ENCODE measurements at places on chromosomes 11 and 22.

GRCh38 chr11:119584193-119585042 is 144.6 kb downstream of the NECTIN1 start:
- no peak for DNase-seq

GRCh38 chr11:128906185-128907050 is 15.3 kb downstream of the KCNJ5 start:
- DNase-seq = no peak

DNA sequence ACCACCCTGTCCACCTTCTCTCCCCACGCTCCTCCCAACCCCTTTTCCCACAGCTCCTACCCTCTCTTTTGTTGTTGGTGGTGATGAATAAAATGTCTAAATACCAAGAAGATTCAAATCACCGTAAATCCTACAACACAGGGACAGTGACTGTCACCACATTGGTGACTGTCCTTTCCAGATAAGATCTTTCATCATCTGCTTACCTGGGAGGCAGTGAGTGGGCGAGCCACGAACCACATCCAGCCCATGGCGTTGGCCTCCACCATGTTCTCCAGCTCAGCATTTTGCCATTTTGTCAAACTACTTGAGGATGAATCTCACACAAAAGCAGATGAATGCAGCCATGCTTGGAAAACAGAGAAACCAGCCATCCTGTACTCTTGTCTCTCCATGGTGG is 6.7 kb upstream of the CYTH4 start:
- no peak for DNase-seq

- peak; percentile 89 for DNase-seq
Observed at GRCh38 chr22:27668828-27669797, 132.4 kb downstream of the MN1 start.

DNA sequence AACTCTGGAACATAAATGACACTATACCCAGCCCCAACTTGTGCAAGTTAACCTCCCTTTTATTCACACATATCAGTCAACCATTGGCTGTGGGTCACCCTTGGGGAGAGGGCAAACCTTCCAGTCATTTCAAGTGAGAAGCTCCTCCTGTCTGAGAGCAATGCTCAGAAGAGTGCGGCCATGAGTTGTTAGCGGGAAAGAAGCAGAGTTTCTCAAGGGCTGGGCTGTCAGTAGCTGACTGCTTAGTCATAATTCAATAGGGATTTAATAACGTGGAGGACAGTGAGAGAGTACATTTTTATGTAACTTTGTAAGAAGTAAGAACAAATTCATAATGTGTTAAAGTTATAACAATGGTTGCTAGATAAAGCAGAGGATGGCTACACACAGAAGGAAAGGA is 5.1 kb downstream of the PATE2 start:
- DNase-seq = no peak

DNA sequence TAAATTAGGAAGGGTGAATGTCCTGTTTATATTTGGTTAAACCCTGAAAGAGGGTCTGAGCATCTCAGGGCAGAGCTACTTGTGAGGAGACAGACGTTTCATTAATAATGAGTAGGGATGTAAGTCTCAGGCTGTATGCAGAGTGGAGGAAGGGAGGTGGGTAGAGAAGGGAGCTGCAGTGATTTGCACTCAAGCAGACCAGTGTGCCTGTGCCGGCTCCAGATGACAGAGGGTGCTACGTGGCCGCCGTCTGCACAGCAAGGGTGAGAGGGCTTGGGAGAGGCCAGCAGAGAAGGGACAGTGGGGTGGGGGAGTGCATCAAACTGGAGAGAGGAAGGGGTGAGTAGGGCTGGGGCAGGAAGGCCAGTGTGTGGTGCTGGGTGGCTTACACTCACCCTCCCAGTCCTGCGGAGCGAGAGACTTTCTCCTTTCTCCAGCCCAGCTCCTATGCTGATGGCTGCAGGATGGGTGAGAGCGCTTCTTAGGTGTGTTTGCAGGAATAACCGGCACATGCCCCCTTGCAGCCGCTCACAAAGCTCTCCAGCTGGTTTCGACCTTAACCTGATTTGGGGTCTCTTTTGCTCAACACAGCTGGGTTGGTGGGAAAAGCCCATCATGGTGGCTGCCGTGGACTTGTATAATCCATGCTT is 130.6 kb downstream of the ST3GAL4 start:
- DNase-seq = no peak

GRCh38 chr11:5639953-5640352 is 15.2 kb downstream of the TRIM34 start:
- no peak for DNase-seq

- DNase-seq = no peak
Observed at GRCh38 chr11:88179971-88180629, 4.9 kb upstream of the RAB38 start.

- DNase-seq = no peak
Observed at GRCh38 chr11:62411524-62411923, 7.3 kb upstream of the SCGB1A1 start.

DNA sequence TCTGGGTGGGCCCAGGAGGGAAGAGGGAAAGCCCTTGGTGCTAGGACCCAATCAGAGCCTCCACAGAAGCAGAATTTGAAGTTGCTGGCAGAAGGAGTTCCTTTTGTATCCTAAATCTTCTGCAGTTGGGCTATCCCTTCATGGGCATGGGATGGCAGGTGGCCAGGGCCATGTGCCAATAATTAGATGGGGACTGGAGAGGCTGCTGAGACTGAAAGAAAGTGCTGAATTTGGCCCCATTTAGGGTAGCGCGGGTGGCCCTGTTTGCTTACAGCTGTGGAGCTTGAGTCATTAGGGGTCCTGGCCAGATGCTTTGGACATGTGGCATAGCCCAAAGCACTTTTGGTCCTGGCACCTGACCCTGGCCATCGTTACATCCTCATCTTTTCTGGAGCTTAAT is 27.1 kb downstream of the PARVA start:
- DNase-seq = no peak

DNA sequence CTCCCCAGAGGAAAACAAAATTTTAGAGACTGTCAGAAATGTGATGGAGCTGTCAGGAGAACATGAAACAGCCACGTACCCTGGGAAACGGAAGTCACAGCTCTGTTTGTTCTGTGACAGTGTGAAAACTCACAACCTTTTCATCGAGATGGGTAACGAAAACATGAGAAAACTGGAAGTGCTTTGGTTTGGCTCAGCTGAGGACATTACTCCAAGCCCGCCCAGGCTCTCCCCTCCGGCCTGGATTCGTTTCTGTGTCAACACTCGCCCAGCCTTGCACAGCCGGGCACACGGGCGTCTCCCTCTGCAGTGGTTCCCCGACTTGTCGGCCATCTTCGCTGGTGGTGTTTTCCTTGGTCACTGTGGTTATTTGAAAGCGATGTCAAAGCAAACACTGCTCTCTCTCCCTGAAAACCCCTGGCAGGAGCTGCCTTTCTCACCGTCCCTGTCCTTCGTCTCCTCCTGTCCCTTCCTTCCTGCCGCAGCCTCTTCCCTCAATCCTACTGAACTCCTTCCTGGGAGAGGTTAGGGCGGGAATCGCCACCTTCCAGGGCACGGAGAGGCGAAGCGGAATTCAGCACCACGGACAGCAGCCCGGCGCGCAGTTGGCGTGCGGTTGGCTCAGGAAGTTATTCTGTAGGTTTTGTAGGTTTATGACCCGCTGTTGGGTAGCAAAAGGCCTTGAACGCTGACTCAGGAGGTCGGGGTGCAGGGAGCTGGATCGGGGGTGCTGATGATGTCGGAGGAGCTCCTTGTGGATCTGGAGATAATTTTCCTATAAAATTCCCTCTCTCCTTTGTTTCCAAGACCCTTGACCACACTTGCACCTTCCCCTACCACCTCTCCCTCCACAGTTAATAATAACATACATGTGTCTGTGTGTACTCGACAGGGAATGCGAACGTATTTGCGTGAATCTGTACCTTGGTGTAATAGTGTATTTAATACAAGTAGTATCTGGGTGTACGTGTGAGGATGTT is 13.1 kb upstream of the RPS19BP1 start:
- DNase-seq = no peak

GRCh38 chr22:38240734-38241252 is 32.0 kb downstream of the TMEM184B start:
- no peak for DNase-seq

DNA sequence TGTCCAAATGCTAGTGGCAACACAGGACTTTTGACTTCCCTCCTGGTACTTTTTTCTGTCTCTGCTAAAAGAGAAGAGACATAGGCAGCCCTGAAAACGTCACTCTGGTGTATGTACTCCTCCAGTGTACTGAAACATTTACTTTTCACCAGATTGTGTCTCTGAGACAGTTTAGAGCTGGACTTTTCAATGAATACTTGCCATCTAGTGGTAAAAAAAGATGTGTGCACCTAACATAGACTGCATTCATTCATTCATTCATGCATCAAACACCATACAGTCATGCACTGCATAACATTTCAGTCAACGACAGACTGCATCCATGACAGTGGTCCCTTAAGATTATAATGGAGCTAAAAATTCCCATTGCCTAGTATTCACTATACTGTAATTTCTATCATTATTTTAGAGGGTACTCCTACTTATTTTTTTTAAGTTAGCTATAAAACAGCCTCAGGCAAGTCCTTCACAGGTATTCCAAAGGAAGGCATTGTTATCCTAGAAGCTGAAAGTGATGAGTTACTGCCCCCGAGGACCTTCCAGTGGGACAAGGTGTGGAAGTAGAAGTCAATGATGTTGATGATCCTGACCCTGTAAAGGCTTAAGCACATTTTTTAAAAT is 186.2 kb downstream of the SPON1 start:
- DNase-seq = no peak

DNA sequence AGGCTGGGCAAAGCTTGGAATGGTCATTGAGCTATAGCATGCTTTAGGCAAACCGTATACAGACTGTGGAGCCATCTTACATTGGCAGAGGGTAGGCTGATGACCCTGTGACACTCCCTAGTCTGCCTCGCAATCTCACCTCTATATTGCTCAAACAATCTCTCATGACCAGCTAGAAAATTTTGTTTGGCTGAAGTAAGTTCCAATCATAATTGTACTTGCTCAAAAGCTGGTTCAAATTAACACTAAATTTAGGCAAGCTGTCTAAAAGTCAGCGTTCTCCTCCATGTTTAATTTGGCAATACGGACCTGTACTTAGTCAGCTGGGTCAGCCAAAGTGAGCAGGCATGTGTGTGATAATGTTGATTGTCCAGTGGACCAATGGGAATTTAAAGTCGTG is 133.0 kb downstream of the SWAP70 start:
- no peak for DNase-seq

- DNase-seq = no peak
Observed at GRCh38 chr11:67429038-67429668, 859 bp downstream of the RPS6KB2 start.

- no peak for DNase-seq
Observed at GRCh38 chr22:22460635-22461034, 47.9 kb downstream of the ZNF280B start.

DNA sequence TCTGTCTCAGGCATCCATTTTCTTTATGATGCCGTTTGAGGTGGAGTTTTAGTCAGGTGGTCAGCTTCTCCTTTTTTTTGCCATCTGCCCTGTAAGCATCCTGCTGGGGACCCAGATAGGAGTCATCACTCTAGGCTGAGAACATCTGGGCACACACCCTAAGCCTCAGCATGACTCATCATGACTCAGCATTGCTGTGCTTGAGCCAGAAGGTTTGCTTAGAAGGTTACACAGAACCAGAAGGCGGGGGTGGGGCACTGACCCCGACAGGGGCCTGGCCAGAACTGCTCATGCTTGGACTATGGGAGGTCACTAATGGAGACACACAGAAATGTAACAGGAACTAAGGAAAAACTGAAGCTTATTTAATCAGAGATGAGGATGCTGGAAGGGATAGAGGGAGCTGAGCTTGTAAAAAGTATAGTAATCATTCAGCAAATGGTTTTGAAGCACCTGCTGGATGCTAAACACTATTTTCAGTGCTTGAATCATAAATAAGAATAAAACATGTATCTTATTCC is 10.9 kb upstream of the HBE1 start:
- peak; percentile 88 for DNase-seq

DNA sequence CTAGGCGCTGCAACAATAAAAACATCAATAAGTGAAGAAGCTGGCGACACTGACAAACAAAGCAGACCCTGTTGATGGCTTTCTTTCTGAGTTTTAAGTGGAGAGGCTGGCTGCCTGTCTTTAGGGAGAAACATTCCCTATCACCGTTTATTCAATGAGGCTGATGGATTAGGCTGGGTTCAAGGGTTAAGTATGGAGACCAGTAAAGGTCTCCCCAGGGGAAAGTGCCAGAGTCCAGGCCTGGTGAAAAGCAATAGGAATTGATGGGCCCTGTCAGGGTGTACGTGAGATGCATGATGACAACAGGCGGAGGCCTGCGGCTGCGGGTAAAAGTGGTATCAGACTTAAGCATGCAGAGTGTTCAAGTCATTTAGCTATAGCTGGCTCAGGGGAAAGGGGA is 102.6 kb downstream of the ALX4 start:
- DNase-seq = no peak

GRCh38 chr11:19992162-19992561 is 168.1 kb downstream of the DBX1 start:
- DNase-seq = no peak

- no peak for DNase-seq
Observed at GRCh38 chr22:24540470-24540869, 14.5 kb downstream of the GUCD1 start.

DNA sequence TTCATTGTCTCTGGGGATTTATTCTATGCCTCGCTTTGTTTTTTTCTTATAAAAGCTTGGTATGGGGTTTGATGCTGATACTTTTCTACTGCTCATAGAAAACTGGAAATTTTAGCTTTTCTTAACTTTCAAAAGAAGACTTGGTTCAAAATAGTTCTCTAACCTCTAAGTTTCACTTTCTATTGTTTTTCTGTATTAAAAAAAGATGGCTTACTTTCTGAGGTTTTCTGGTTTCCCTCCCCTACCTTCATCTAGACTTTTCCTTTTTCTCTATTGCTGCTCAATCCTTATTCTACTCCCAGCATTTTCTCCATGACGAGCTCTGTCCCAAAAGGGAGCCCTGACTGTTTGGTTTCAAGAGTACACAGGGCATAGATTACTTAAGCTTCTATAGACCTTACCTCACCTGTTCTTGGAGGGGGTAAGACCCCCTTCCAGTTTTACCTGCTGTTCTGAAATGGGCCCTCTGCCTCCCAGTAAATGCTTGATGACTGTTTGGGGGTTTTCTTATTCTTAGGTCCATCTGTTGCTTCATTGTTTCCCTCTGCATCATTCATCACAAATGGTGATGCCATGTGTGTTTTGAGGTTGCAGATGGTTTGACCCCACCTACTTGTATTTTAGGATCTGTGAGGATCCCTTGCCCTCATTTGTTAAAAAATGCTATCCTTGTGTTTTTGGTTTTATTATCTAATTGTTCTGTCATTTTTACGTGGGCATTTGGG is 29.5 kb downstream of the DNHD1 start:
- no peak for DNase-seq

DNA sequence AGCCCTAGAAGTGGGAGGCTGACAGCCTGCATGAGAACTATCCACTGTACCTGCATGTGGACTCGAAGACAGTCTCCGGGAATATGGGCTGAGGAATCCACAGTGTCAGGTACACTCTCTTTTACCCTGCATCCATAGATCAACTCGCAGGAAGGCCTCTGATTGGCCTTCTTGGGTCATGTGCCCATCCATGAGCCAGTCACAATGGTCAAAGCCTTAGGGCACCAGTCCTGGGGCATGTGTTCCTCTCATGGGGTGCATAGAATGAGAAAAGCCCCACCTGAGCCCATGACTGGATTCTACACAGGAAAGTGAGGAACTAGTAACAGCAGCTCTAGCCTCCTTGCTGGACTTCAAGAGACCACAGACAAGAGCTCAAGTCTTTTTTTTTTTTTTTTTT is 10.6 kb downstream of the ART1 start:
- no peak for DNase-seq

GRCh38 chr11:128802358-128802981 is 64.6 kb downstream of the KCNJ1 start:
- no peak for DNase-seq

- no peak for DNase-seq
Observed at GRCh38 chr11:88231894-88232482, 56.7 kb upstream of the RAB38 start.
